Activated T-helper 1 cell treated with anti-CD3 and anti-CD28 coated beads, Interleukin-12 subunit alpha, Interleukin-12 subunit beta, Interleukin-2, Interleukin-4 antibody, amounts not matched to agents 30 ng/mL and 10 ng/mL and 1 ng/mL, durations not matched to agents 14 hours and 24 hours and 36 hours (primary cell): ENCODE measurements at places on chromosomes 7 and 10. TPM values are rescaled to one million over a fixed set of nuclear protein-coding genes. Genes with fewer than 3 reads are reported as not detected.

OR2A5 gene
- not detected in 2 replicates for total RNA-seq

FAM221A gene
- total RNA-seq, result 9.4 and 9.9 TPM in 2 replicates

C7orf57 gene
- 0.10 and 0.31 TPM in 2 replicates for total RNA-seq

CLDN4 gene
- total RNA-seq, result not detected in 2 replicates

PKD2L1 gene
- not detected in 2 replicates for total RNA-seq

TRIM50 gene
- total RNA-seq, result not detected in 2 replicates

VAX1 gene
- total RNA-seq, result not detected in 2 replicates

CNNM1 gene
- total RNA-seq, result 0.20 and 0.21 TPM in 2 replicates

FAM131B gene
- 0.44 and 0.54 TPM in 2 replicates for total RNA-seq

SFRP5 gene
- not detected in 2 replicates for total RNA-seq

ZNF438 gene
- total RNA-seq, result 2.4 and 2.6 TPM in 2 replicates

HOXA4 gene
- total RNA-seq, result not detected in 2 replicates

ADAMTS14 gene
- total RNA-seq, result 0.21 and 0.37 TPM in 2 replicates

GJD4 gene
- not detected in 2 replicates for total RNA-seq

NME8 gene
- not detected in 2 replicates for total RNA-seq

MBLAC1 gene
- total RNA-seq, result 4.1 and 5.5 TPM in 2 replicates

CUBN gene
- total RNA-seq, result 0.05 and 0.21 TPM in 2 replicates

SKIDA1 gene
- total RNA-seq, result 0.05 and 0.15 TPM in 2 replicates

OR6V1 gene
- not detected in 2 replicates for total RNA-seq
